NCI-H1930 (cell line): ENCODE measurements at places on chromosomes 16 and 17.

DNA sequence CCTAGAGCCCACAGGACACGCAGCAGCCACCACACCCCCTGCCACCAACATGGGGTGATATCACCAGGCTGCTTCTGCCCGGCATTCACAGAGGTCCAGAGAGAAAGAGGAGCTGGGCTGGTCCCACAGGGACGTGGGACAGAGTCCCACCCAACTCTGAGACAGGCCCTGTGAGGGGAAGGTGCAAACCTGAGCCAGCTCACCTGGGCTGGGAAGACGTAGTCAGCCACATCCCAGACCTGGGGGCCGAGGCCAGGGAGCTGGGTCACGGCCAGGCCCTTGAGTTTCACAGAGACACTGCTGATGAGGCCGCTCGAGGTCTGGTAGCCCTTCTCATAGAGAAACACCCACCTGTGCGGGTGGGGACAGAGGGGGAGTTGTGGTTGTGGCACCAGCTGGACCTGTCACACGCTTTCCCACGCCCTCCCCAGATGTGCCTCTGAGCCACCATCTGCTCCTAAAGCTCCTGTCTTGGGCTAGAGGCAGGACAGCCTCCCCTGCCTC, 11.2 kb downstream of the P2RX1 start:
- DNase-seq: no peak

- DNase-seq: no peak
Measured at GRCh38 chr17:927611-928461, 51.7 kb downstream of the NXN start.

- DNase-seq: no peak
Measured at GRCh38 chr17:44361292-44362260, 2.1 kb downstream of the FAM171A2 start.

GRCh38 chr16:2507665-2508064, 6.1 kb upstream of the ATP6V0C start:
- no peak for DNase-seq

GRCh38 chr17:48627623-48628521, 1.7 kb upstream of the HOXB9 start:
- no peak for DNase-seq

DNA sequence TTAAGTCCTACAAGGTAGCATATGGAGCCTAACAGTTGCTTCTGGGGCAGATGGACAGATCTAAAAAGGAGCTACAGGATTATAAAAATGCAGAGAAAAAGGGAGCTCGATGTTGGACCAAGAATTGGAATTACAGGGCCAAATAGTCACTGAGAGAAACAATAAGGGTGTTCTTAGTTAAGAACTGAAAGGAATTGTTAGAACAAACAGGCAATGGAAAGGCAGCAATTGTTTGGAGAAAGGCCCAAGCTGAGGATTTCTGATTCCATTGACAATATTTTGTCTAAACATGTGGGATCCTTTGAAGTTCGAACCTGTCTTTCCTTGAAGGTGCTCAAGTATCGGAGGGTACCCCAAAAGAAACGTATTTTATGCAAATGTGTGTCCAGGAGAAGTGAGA, 513.6 kb upstream of the CDH8 start:
- DNase-seq: no peak

DNA sequence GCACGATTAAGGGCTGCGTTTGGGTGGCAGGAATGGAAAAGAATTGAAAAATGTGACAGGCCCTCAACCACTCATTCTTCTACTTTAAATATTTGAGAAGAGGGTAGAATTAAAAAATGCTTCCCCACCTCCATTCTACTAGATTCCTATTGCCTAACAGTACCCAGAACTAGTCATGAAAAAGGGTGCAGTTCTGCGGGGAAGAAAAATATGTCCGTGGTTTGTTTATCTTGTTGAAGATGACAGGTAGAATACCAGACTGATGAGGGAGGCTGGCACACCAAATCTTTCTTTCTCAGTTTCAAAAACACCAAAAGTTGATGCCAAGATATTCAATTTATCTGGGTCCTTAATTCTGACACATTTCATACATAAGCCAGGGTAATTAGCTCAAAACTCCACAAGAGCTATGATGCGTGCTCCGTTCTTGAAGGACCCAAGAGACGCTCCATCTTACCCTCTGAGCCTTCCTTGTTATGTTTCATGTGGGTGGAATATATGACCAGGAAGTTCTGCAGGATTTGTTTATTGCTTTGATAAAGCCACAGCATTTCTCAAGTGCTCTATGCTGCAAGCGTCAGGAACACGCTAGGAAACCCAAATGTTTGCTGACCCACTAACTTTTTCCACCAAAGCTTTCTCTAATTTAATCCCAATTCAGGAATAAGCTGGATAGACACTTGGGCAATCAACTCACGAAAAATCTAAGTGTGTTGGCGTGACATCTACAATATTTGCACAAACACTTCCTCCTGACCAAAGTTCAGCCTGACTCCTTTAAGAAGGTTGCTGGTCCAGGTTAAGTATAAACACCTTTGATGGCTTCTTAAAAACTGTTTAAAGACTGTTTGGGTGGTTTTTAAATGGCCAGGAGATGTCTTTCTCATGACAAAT, 20.6 kb upstream of the GAN start:
- no peak for DNase-seq
